ENCODE measurements at places on chromosomes 1 and 21. TPM values are rescaled to one million over a fixed set of nuclear protein-coding genes. Genes with fewer than 3 reads are reported as not detected.

Gene CLDN8
- not detected for total RNA-seq

Gene BTBD19
- 2.5 TPM for total RNA-seq

Gene MX2
- total RNA-seq: 0.47 TPM

Gene RIIAD1
- not detected for total RNA-seq

Gene IRF6
- total RNA-seq: 0.09 TPM

Gene FLVCR1
- total RNA-seq: 3.8 TPM

Gene C2CD4D
- not detected for total RNA-seq

Gene CELA3A
- not detected for total RNA-seq
